ENCODE measurements at places on chromosomes 3 and 15. TPM values are rescaled to one million over a fixed set of nuclear protein-coding genes. Genes with fewer than 3 reads are reported as not detected.

GRCh38 chr3:32442766-32443165 lies 51.1 kb downstream of the CMTM7 start:
- H3K27ac ChIP-seq: no peak overlapping the region
- no peak for DNase-seq
- H3K27me3 ChIP-seq: no peaks in the 10 kb centered on the region

GRCh38 chr15:28981921-28982320 lies 96.1 kb downstream of the APBA2 start:
- DNase-seq: no peak
- no peak overlapping the region for H3K4me3 ChIP-seq
- no peak overlapping the region for H3K27ac ChIP-seq
- H3K36me3 ChIP-seq: no peaks in the 10 kb centered on the region
- no peaks in the 10 kb centered on the region for H3K27me3 ChIP-seq

- DNase-seq: no peak
- H3K4me1 ChIP-seq: peaks cover 34% of the 10 kb centered on the region
- no peaks in the 10 kb centered on the region for H3K36me3 ChIP-seq
- H3K4me3 ChIP-seq: no peak overlapping the region
- H3K27ac ChIP-seq: no peak overlapping the region
- no peaks in the 10 kb centered on the region for H3K27me3 ChIP-seq
These were observed 513.2 kb upstream of the TBL1XR1 start for GRCh38 chr3:177710506-177710905.

DNA sequence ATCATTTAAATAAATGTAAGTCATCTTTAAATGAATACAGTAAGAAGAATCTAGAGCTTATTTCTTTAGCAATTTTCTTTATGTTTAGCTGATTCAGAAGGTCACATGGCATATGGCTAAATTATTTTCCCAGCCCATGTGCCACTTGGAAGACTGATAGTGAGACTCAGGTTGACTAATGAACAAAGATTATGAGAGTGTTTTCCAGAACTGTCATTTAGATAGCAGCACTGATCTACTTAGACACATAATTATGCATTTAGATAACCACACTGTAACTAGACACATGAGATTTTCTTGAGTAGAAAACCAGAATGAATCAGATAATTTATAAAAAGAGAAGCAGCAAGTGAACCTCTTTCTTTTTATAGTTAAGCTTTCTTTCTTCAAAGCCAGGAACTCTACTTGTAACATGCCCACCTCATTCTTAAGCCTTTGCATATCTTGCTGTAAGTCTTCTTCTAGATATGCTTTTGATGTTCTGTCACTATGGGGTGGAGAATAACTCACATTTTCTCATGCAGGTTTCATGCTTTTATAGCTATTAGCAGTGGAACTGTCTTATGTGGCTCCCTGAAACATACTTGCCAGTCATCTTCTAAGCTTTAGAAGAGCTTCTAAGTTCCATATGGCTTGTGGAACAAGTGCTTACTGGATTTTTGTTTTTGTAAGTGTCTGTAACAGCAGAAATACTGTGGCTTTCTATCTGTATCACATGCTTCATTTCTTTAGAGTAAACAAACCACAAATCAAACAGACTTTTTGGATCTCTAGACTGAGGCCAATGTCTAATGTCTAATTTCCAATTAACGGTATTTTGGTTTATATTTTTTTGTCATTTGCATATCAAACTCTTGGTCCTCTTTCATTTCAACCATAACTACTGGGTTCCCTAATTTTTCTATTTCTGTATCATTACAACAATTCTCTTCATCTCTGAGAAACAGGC lies 101.4 kb downstream of the LMLN start:
- no peak for DNase-seq
- H3K4me3 ChIP-seq: no peak overlapping the region
- H3K27me3 ChIP-seq: no peaks in the 10 kb centered on the region
- H3K4me1 ChIP-seq: no peaks in the 10 kb centered on the region
- no peak overlapping the region for H3K27ac ChIP-seq
- no peaks in the 10 kb centered on the region for H3K36me3 ChIP-seq

- H3K27me3 ChIP-seq: no peaks in the 10 kb centered on the region
- peak overlapping the region; percentile 99 for H3K4me3 ChIP-seq
- no peak overlapping the region for H3K27ac ChIP-seq
- DNase-seq: no peak
These were observed 76.6 kb downstream of the RBPMS2 start for GRCh38 chr15:64698823-64699222.

GRCh38 chr15:50107591-50108408 lies 11.2 kb downstream of the ATP8B4 start:
- H3K27ac ChIP-seq: no peak overlapping the region
- peaks cover 52% of the 10 kb centered on the region for H3K4me1 ChIP-seq
- H3K4me3 ChIP-seq: no peak overlapping the region
- H3K27me3 ChIP-seq: no peaks in the 10 kb centered on the region

GRCh38 chr3:27279123-27279522 lies 90.1 kb downstream of the NEK10 start:
- no peak overlapping the region for H3K4me3 ChIP-seq
- DNase-seq: no peak
- no peaks in the 10 kb centered on the region for H3K27me3 ChIP-seq

GRCh38 chr3:150050510-150050909 lies 79.8 kb upstream of the PFN2 start:
- no peaks in the 10 kb centered on the region for H3K27me3 ChIP-seq
- H3K27ac ChIP-seq: no peak overlapping the region
- no peaks in the 10 kb centered on the region for H3K4me1 ChIP-seq
- H3K4me3 ChIP-seq: no peak overlapping the region
- H3K36me3 ChIP-seq: no peaks in the 10 kb centered on the region

DNA sequence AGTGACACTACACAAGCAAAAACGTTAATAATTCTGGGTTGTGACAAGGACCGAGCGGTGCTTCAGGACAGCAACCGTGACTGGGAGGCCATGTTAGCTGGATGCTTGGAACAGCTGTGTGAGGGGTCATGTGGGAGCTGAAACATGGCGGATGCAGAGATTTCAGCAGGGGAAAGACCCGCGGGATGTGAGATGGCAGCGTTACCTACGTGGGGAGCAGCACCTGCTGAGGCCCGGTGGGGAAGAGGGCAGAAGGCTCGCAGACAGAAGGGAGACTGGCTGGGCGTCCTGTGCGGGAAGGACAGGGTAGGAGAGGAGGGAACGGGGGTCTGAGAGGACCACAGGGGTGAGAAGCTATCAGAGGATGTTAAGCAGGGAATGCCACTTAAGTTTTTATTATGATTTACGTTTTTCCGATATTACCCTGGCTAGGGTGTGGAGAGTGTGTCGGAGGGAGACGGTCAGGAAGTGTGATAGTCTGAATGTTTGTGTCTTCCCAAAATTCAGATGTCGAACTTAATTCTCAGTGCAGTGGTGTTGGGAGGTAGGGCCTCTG lies 228.8 kb upstream of the LYSMD4 start:
- no peaks in the 10 kb centered on the region for H3K4me1 ChIP-seq
- H3K36me3 ChIP-seq: no peaks in the 10 kb centered on the region
- H3K27me3 ChIP-seq: peaks cover 8% of the 10 kb centered on the region
- no peak overlapping the region for H3K4me3 ChIP-seq
- no peak overlapping the region for H3K27ac ChIP-seq

- peak within 1 kb of the TSS; percentile 73 for H3K4me3 ChIP-seq
- H3K36me3 ChIP-seq: no peaks in the 10 kb centered on the region
- peak; percentile 77 for DNase-seq
- H3K27ac ChIP-seq: peak within 1 kb of the TSS; percentile 79
- no peaks in the 10 kb centered on the region for H3K27me3 ChIP-seq
- no peaks in the 10 kb centered on the region for H3K4me1 ChIP-seq
These were observed at the start of gene FSD2 for GRCh38 chr15:82805994-82806406. Gene FSD2, minus strand, starts transcription at chr15:82806069. Its CDS starts 18,679 bp downstream, at chr15:82787390.

- H3K27me3 ChIP-seq: no peaks in the 10 kb centered on the region
- DNase-seq: no peak
- peak overlapping the region; percentile 50 for H3K27ac ChIP-seq
- H3K4me3 ChIP-seq: no peak overlapping the region
- H3K36me3 ChIP-seq: no peaks in the 10 kb centered on the region
- H3K4me1 ChIP-seq: peaks cover 72% of the 10 kb centered on the region
These were observed 17.1 kb downstream of the TJP1 start for GRCh38 chr15:29805043-29805707.

DNA sequence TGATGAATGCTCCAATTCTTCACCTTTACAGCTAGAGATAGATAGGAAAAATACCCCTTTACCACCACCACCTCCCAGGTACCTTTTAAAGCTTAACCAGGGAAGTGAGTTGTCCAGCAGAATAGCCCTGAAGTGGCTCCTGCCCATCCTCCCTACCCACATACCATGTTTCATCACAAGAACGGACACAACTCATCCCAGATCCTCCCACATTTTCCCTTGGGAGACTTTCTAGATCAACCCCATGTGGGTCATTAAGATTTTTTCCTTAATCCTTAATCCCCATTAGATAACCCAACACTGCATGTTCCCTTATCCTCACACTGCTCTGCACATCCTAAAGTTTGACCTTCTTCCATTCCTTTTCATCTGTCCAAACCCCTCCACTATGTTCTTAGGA lies 69.3 kb downstream of the CHST2 start:
- H3K36me3 ChIP-seq: no peaks in the 10 kb centered on the region
- DNase-seq: no peak
- H3K4me1 ChIP-seq: no peaks in the 10 kb centered on the region
- no peaks in the 10 kb centered on the region for H3K27me3 ChIP-seq

DNA sequence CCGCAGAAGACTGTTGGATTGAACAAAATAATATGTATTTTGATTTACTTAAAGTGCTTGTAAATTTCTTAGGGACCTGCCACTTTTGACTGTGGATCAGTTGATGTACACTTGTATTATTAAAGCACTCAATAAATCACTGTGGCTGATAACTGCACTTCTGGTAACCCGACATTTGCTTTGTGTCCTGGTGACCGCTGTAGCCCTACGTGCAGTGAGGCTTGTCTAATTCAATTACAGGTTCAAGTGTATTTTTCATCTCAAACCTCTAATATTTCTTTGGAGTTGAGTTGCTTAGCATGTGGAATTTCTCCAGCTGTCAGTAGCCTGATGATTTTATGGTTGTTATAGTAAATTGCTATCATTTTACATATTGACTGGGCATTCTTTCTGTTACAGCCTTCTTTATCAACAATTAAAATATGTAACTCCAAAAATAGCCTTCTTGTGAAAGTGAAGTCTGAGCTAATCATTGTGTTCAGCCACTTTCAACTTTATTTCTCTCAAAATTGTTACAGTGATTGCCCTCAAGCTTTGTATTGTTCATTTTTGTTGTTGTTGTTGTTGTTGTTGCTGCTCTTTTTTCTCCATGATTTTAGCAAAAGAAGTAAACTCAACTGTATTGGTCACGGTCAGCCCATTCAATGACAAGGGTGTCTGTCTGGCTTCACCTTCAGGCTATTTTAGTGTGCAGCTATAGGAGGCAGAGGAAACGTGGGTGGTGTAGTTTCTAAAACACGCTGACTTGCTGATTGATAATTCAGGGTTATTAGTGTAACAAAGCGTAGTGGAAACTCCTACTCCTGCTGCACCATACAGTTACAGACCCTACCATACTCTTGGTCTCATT lies 215.1 kb upstream of the UBE2E1 start:
- DNase-seq: no peak
- no peaks in the 10 kb centered on the region for H3K27me3 ChIP-seq
- H3K27ac ChIP-seq: peak overlapping the region; percentile 4
- no peak overlapping the region for H3K4me3 ChIP-seq
- peaks cover 8% of the 10 kb centered on the region for H3K4me1 ChIP-seq

GRCh38 chr15:63063164-63063756 lies 20.7 kb downstream of the TPM1 start:
- H3K36me3 ChIP-seq: peaks cover 100% of the 10 kb centered on the region
- peaks cover 58% of the 10 kb centered on the region for H3K4me1 ChIP-seq
- H3K4me3 ChIP-seq: no peak overlapping the region

DNA sequence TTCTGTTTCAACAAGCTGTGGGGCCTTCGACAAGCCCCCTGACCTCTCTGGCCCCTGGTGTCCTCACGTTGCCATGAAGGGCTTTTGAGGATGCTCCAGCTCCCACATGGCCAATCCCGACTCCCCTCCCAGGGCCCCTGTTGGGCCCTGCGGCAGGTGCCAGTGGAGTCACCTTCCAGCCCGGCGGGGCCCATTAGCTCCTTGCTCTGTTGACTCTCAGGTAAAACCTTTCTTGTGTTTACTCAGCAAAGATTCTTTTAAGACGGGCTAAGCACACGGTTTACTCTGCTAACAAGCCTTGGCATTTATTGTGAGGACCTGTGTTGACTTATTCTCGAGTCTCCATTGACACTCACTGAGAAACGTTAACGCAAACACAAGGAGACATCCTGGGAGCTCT lies 15.0 kb downstream of the RPLP1 start:
- H3K27ac ChIP-seq: no peak overlapping the region
- H3K36me3 ChIP-seq: no peaks in the 10 kb centered on the region
- no peak overlapping the region for H3K4me3 ChIP-seq
- DNase-seq: no peak

GRCh38 chr15:78689626-78690025 lies 48.6 kb upstream of the CHRNB4 start:
- no peaks in the 10 kb centered on the region for H3K36me3 ChIP-seq
- no peak overlapping the region for H3K27ac ChIP-seq
- H3K4me1 ChIP-seq: peaks cover 4% of the 10 kb centered on the region
- no peak for DNase-seq

DNA sequence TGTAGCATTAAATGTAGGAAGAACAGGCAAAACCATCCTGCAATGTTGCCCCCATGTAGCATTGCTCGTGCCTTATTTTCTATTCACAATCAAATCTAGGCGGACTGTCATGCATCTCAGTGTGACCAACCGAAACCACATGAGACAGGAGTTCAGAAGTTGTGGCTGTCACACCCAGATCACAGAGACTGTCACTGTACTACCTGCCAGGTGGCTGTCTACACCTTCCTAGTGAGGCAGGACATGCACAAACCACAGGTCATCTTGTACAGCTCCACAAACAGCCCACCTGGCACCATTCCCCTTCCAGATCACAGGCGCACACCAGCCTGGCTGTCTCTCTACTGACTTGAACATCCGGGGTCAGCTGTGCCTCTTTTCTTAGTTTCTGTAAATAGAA lies 392.8 kb downstream of the OCA2 start:
- H3K27me3 ChIP-seq: no peaks in the 10 kb centered on the region
- DNase-seq: no peak
- no peak overlapping the region for H3K4me3 ChIP-seq
- H3K27ac ChIP-seq: no peak overlapping the region

The TM6SF1 gene
- polyA plus RNA-seq: 2.7 TPM

The RARB gene
- polyA plus RNA-seq: 4.3 TPM

The DUOX2 gene
- polyA plus RNA-seq: 0.03 TPM

The GPR15 gene
- polyA plus RNA-seq: not detected

The ACTC1 gene
- 12,542 TPM for polyA plus RNA-seq
